ENCODE measurements at places on chromosomes 11 and 22.

GRCh38 chr22:32649515-32650200 is 151.8 kb upstream of the TIMP3 start:
- no peak for DNase-seq

- no peak for DNase-seq
Measured at GRCh38 chr11:132839236-132839945, 692.9 kb downstream of the OPCML start.

DNA sequence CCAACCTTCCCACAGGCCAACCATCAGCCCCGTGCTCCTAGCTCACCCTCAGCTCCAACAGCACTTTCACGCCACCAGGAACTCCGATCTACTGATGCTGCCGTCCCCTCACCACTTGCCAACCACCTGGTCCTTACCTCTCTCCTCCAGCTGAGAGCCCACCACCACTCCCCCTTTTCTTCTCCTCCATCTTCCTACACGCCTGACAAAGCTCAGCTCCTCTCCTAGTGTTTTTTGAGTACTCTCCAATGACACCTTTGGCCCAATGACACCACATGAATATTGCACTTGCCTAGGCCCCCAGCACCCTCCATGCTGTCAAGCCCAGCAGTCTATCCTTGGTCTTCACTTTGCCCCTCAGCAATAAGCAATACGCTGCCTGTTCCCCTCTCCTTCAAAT is 30.7 kb downstream of the HIRA start:
- no peak for DNase-seq

- no peak for DNase-seq
Measured at GRCh38 chr11:2306877-2307500, 5.2 kb downstream of the TSPAN32 start.

- DNase-seq = no peak
Measured at GRCh38 chr11:74212533-74212932, 41.4 kb downstream of the PPME1 start.
